ENCODE measurements at places on chromosomes 12 and 14.
A peak's percentile ranks its signal among the peaks of the same experiment; 100 is the strongest.

GRCh38 chr14:42214981-42215491 lies 608.4 kb downstream of the LRFN5 start:
- ATAC-seq, result peak; percentile 86

- ATAC-seq, result no peak
Measured at GRCh38 chr12:50549885-50550284, 45.1 kb downstream of the DIP2B start.

GRCh38 chr12:76197283-76197682 lies 112.8 kb upstream of the NAP1L1 start:
- ATAC-seq, result no peak

GRCh38 chr12:109278912-109279311 lies 30.2 kb downstream of the FOXN4 start:
- ATAC-seq, result no peak

GRCh38 chr12:119540476-119540875 lies 53.1 kb upstream of the TMEM233 start:
- no peak for ATAC-seq

DNA sequence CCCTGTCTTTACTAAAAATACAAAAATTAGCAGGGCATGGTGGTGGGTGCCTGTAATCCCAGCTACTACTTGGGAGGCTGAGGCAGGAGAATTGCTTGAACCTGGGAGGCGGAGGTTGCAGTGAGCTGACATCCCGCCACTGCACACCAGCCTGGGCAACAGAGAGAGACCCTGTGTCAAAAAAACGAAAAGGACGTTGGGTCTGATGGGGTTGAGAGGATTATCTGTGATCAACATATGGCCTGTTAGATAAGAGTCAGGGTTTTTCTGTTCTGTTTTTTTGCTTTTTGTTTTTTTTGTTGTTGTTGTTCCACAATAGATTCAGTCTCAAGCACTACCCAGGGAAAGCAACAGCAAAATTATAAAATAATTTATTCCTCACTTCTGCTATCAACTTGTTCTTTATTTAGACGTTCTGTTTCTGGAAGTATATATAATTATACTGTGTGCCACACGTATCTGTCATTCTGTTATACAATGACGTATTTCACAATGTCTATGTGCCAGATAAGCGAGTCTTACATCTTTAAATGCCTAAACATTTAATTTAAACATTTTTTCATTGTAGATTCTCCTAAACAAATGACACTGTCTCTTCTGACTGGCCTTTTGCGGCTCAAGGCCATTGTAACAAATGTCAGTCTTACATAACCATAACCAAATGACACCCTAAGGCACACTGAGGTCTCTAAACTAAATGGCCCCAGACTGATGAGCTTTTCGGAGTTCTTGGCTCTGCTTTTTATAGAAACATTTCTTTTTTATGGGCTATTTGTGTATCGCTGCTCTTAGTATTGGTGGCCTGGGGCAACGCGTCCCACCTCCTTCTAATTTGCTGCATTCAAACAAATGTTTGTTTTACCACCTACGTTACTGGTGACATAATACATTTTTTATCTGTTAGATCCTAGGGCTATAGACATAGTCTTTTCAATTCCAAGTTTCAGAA lies 7.2 kb upstream of the P2RX4 start:
- ATAC-seq, result no peak

- peak; percentile 99 for ATAC-seq
Measured at GRCh38 chr12:72346363-72346944, 74.3 kb downstream of the TRHDE start.

GRCh38 chr14:52328276-52328675 lies 14.2 kb downstream of the PTGER2 start:
- peak; percentile 72 for ATAC-seq

GRCh38 chr12:53980104-53980801 lies 4.7 kb upstream of the HOXC10 start:
- no peak for ATAC-seq

GRCh38 chr12:108985750-108986149 lies 35.1 kb downstream of the SVOP start:
- ATAC-seq, result no peak

DNA sequence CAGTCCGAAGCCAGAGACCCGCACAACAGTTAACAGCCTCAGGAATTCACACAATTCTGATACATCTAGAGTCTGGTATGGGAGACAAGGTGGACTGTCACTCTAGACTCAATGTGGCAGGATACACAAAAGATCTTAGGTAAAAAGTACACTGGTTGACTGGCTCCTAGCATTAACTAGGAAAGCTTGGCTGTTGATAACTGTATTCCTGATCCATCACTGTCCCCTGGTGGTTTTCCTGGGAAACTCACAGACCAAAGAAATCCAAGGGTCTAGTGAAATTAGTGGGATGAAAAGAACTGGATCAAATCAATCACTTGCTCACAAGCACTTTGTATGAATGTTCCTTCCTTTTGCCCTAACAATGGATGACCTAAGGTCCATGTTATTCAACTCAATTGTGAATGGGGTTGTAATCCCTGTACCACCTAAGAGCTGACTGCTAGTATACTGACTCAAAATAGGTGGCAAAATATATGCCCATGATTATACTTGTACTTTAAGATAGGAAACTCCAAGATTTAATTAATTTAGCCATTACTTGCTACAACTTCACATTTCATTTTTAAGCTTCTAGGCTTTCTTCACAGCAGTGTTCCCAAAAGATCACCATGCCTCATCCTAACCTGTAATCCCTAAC lies 14.0 kb downstream of the NPC2 start:
- ATAC-seq, result peak; percentile 76

- no peak for ATAC-seq
Measured at GRCh38 chr14:96756745-96757144, 40.4 kb upstream of the VRK1 start.

DNA sequence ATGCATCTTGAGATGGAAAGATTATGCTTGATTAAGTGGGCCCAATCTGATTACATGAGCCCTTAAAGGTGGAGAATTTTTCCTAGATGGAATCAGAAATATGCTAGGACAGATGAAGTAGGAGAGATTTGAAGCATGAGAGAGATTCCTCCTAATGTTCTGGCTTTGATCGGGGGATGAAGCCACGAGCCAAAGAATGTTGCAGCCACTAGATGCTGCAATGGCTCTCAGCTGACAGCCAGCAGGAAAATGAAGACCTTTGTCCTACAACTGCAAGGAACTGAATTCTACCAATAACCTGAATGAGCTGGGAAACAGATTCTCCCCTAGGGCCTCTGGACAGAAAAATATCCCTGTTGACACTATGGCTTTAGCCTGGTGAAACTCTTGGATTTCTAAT lies 82.6 kb upstream of the ATP2B1 start:
- no peak for ATAC-seq

- no peak for ATAC-seq
Measured at GRCh38 chr12:41361738-41362137, 173.6 kb downstream of the PDZRN4 start.

GRCh38 chr14:21039585-21040369 lies 2.4 kb upstream of the RNASE7 start:
- ATAC-seq, result peak; percentile 90

- no peak for ATAC-seq
Measured at GRCh38 chr12:53201177-53201541, 5.9 kb downstream of the ITGB7 start.

DNA sequence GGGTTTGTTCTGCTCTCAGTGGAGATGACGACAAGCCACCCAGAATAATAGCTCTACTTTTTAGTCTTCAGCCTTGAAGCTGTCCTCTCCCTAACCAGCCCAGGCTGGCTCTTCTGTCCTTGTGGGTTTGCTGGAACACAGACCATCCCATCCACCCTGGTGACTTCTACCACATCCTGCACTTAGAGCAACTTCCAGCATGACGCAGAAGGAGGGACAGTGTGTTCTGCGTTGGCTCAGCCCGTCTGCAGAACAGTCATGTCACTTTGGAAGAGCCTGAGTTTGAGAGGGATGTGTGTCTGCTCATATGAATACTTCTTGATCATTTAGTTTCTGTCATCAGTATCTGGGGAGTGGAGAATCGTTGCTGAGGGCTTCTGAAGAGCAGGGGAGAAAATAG lies 198.0 kb downstream of the CACNA1C start:
- ATAC-seq, result no peak

DNA sequence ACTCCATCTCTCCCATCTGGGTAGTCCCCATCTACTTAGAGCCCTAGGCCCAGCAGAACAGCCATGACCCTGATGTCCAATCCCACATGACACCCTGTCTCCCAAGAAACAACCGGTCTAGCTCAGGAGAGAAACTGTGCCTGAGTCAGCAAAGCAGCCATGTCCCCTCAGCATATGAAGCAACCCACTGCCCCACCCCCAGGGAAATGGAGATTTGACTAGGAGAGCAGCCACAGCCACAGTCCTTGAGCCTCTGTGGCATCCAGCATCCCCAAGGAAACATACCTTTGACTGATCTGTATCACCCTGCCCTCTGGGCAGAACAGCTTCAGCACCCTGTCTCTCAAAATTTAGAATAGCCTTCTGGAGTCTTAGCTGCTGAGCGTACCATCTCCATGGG lies 641.9 kb upstream of the FBXO33 start:
- ATAC-seq, result no peak

GRCh38 chr12:97642911-97643310 lies 180.3 kb downstream of the RMST start:
- ATAC-seq, result no peak

DNA sequence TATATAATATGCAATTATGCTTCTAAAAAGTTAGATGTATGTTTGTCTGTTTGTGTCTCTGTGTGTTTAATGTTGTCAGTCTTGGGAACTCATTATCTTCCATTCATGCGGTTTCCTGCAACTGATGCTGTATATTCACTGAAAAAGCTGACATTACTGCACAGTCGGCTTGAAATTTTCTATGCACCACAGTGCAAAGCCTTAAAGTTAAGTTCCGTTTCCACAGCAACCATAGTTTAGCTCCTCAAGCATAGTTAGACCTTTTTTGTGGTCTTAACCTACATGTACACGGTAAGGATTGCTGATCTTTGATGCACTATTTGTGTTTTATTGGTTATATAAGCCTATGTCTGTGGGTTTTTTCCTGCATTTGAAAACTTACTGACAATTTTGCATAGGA lies 309.4 kb downstream of the KCNC2 start:
- no peak for ATAC-seq

DNA sequence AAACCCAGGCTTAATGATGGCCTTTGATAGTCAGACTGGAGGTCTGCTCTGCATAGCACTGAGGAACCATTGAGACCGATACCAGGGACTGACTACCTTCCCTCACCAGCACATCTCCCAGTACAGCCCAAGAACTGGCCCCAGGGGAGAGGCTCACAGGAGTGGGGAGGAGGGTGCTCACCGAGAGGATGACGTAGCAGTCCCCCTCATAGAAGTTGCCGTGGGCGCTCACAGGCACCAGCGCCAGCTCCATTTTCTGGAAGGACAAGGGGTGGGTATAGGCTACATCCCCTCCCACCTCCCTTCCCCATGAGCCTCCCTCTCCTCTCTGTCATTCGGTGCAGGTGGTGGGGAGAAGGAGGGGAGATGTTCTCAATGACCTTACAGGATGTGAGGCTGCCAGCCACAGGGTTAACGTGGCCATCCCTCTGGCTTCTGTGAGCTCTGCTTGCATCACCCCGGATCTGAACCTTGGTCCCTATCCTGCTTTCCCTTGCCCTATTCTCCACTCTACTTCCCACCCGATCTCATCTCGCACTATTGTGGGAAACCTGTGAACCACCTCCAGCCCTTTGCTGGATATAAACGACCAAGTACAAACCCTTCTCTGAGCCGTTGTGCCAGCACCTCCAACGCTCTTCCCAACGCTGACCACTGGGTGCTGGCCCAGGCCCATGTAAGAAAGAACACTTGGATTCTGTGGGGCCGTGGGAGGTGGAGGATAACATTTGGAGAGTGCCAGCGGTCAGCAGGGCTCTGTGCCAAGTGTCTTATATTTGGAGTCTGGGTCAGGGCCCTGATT lies 4.4 kb downstream of the AVIL start:
- ATAC-seq, result no peak

DNA sequence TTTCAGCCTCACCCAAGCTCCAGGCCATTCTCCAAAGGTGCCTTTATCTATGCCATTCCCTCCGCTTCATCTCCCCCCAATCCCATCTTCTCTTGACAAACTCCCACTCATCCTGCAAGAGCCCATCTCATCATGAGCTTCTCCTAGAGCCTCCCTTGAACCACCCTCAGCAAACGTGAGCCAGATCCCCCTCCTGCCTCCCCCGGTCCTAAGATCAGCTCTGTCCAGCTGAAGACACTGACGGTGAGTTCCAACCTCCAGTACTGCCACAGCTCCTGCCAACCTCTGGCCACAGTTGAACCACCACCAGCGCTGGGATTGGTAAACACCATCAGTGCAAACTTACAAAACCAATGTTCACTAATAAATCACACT lies 124.6 kb downstream of the BCL11B start:
- no peak for ATAC-seq

DNA sequence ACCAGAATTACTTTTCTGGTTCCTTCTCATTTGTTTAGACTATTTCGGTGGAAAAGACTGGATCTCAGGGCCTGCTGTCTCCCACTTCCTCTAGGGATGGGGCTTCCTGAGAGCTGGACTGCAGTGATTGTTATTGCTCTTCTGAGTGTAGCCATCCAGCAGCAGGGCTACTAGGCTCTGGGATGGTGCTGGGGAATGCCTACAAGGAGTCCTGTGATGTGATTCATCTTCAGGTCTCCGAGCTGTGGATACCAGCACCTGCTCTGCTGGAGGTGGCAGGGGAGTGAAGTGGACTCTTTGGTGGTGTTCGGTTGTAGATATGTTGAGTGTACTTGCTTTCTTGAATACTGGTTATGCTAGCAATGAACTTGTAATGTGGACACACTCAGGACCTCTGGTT lies 42.7 kb downstream of the AEBP2 start:
- ATAC-seq, result no peak

GRCh38 chr14:96038920-96039632 lies at the start of gene C14orf132:
Gene C14orf132 (plus strand): TSS chr14:96039362. CDS start chr14:96039501, 139 bp downstream.
- ATAC-seq, result peak; percentile 92

DNA sequence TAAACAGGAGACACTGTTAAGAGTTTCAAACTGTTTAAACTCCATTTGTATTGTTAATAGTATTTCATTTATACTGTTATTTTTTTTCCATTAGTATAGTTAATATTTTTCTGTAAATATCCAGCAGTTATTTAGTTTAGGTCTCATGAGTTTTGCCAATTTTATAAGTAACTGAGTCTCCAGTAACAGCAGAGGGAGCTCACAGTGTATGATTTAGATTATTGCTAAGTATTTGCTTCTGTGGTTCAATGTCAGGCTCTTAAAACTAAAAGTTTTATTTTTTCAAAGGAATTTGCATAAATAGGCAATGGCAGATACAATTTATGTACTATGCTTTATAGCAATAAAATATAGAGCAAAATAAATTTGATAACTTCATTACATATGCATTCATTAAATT lies 209.7 kb downstream of the ATXN7L3B start:
- ATAC-seq, result peak; percentile 51

GRCh38 chr12:107783406-107784376 lies 9.2 kb downstream of the ASCL4 start:
- no peak for ATAC-seq

All from SK-N-SH treated with all-trans-retinoic acid at 6 μM for 48 hours (cell line).